Activated CD8-positive, alpha-beta memory T cell treated with anti-CD3 and anti-CD28 coated beads for 1 hour (primary cell): ENCODE measurements at places on chromosomes 12 and 14.

DNA sequence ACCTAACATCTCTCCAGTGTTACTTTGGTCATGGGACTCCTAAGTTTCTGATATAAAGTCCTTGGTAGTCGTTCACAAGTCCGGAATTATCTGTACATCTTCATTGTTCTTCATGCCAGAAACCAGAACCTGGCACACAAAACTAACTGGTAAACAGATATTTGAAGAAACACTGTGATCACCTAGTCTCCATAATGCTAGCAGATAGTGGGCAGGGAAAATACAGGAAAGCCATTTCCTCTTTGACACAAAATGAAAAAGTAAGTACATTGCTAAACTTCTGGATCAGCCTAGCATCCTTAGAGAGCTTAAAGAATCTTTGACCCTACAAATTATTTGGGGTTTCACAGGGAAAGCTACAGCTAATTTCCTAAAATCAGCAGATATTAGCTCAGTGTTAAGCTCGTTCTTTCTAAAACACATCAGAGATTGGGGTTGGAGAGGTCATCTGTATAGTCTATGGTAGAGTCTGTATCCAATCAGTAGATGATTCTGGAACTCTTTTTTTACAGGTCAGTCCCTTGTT is 4.8 kb downstream of the DDIT3 start:
- DNase-seq, result no peak

- DNase-seq, result no peak
Measured at GRCh38 chr12:13435235-13435933, 238.9 kb downstream of the EMP1 start.

DNA sequence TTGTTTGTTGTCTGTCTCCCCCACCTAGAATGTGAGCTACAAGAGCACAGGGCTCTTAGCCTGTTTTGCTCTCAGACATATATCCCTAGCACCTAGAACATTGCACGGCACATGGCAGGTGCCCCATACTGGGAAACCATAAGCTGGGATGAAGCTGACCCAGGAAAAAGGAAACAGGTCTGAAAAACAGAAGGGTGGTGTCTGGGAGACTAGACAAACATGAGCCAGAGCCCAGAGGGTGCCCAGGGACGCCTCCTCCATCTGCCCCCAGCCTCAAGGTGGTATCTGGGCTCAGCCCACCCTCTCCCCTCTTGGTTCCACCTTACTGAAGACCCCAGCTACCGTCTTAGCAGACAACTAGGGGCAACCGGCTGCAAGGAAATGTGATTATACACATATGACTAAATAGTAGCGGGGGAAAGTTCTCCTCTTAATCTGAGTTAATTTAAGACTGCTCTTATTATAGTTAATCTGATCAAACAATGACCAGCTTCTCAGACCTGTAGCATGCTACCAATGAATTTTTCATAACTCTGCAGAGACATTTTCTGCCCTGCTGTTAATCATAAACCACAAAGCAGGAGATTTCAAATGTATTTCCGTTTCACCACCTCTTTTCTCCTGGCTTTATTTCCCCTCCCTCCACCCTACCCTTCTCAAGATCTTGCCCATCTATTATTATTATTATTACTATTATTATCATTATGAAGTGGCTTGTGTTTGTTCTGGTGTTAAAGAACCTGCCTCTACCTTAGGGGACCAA is 31.9 kb downstream of the KSR2 start:
- no peak for DNase-seq

GRCh38 chr14:87196436-87196835 is 796.5 kb downstream of the GALC start:
- no peak for DNase-seq

DNA sequence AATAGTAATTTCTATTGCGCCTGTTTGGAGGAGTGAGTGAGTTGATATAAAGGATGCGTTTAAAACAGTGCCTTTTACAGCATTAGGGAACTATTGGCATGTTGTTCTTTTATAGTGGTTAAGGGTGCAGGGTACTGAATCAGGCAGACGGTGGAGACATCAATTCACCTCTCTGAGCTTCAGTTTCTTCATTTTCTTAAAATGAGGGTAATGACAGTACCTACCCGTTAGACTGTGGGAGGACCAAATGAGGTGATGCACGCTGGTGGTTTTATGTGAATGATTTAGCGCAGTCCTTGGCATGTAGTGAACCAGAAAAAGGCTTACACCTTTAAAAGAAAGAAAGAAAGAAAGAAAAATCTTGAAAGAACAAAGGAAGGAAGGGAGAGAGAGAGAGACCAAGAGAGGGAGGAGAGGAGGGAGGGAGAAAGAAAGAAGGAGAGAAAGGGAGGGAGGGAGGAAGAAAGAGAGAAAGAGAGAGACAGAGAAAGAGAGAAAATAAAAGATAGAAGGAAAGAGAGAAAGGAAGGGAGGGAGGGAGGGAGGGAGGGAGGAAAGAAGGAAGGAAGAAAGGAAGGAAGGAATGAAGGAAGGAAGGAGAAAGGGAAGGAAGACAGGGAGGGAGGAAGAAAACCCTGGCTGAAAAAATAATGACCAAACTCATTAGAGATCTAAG is 22.2 kb upstream of the CCND2 start:
- no peak for DNase-seq

DNA sequence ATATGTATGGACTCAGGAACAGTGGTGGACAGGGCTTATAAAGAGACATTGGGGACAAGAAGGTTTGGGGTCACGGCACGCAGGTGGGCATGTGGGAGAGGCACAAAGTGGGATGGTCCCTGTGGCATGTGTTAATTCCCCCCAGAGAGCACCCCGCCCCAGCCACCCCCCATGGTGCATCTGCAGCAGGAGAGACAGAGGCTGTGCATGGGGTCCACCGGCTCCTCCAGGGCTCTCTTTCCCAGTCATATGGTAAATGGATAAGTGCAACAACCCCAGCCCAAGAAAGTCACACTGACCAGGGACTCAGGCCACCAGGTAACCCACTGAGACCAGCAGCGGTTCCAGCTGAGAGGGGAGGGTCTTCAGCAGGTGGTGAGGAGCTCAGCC is 242.1 kb downstream of the BCL11B start:
- no peak for DNase-seq

- DNase-seq, result no peak
Measured at GRCh38 chr12:2523844-2524243, 270.9 kb upstream of the FKBP4 start.

GRCh38 chr14:34034447-34035176 is 83.7 kb upstream of the EGLN3 start:
- DNase-seq, result no peak

GRCh38 chr12:109589691-109590245 is 16.2 kb downstream of the MVK start:
- DNase-seq, result no peak

DNA sequence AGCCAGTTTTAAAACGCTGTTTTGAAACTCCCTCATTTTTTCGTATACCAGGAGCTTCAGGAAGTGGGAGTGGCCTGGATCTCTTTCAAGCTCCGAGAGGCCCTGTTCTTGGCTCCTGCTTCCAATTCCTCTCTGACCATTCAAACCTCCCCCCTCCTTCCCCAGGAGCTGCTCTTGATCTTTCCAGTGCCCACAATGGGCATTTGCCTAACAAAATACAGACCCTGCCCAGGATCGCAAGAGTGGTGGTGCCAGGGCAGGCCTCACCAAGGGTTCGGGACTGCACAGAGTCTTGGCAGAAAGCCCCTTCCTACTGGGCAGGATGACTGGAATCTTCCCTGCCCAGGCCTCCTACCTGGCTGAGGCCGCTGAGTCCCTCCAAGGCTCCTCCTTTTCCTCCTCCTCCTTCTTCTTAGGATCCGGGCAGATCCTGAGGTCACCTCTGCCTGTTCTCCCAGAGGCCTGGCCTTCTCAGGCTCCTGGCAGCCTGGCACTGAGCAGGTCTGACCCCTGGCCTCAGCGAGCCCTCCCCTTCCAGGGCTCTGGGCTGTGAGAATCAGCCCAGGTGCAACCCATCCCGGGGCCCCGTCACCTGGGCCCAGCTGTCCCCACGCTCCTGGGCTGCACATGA is 46.9 kb upstream of the NOS1 start:
- no peak for DNase-seq

DNA sequence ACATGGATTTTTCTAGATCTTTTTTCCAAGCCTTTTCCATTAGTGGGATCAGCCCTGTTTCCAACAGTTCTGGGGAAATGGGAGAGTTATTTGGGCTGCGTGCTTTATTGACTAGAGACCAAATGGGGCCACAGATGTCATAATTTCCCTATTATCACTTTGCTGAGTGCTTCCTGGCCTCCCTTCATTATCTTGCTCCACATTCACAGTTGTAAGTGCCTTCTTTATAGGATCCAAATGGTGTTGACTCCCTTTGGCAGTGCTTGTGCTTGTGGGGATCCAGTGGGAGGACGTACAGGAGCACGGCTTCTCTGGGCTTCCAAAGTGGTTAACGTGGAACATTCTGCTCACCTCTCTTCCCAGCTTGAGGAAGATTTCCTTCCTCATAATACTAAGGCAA is 141.0 kb upstream of the RMST start:
- no peak for DNase-seq

GRCh38 chr12:61356485-61356884 is 903.7 kb upstream of the USP15 start:
- no peak for DNase-seq
